ENCODE measurements at places on chromosomes 16 and 17. TPM values are rescaled to one million over a fixed set of nuclear protein-coding genes. Genes with fewer than 3 reads are reported as not detected.

- DNase-seq = no peak
Observed at GRCh38 chr17:59315866-59316265, 15.6 kb upstream of the YPEL2 start.

DNA sequence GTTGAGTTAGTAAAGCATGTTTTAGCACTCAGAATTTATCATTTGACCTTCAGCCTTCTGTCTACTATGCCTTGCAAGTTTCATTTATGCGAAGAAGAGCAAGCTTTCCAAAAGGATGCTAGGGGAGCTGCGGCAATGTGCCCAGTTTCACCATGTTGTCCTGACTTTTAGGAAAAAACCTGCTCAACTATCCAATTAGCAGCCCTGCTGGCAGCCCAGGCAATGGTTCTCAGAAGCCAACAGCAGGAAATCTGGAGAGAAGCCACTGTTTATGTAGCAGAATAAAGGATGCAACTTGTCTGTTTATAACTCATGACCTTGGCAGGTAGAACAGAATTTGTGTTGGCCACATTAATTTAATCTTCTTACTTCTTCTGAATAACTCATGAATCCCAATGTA is 230.8 kb downstream of the ABCC12 start:
- no peak for DNase-seq

GRCh38 chr17:69908626-69909368 is 166.2 kb upstream of the KCNJ16 start:
- DNase-seq = no peak

GRCh38 chr17:67636834-67637520 is 80.8 kb upstream of the NOL11 start:
- DNase-seq = no peak

- no peak for DNase-seq
Observed at GRCh38 chr17:65711671-65712276, 150.3 kb upstream of the AXIN2 start.

Gene TPSD1
- total RNA-seq = 5.9 TPM

GRCh38 chr16:75236736-75237397 is 14.6 kb downstream of the BCAR1 start:
- DNase-seq = no peak

- no peak for DNase-seq
Observed at GRCh38 chr17:4497101-4497824, 1.4 kb upstream of the SPNS2 start.

- DNase-seq = no peak
Observed at GRCh38 chr16:54687043-54687899, 243.4 kb upstream of the IRX5 start.

- no peak for DNase-seq
Observed at GRCh38 chr17:68246271-68247028, 1.4 kb upstream of the AMZ2 start.

Data from breast epithelium (tissue), 4 donors.